ENCODE measurements at places on chromosomes 1 and 21.
A peak's percentile ranks its signal among the peaks of the same experiment; 100 is the strongest.

- no peak for DNase-seq
Measured at GRCh38 chr1:167483790-167484189, 34.5 kb downstream of the CD247 start.

DNA sequence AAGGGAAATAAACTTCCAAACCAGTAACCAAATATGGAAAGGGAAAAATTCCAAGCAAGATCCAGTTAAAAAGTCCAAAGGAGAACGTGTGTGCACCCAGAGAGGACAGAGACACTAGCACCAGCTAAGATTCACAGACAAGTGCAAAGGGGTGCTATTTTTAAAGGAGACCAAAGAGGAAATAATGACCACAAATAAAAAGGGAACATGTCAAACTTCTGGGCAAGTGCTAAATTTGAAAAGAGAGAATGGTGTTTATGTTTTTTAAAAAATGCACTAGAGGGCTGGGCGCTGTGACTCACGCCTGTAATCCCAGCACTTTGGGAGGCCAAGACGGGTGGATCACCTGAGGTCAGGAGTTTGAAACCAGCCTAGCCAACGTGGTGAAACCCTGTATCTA, 8.6 kb downstream of the JAM2 start:
- DNase-seq = no peak

- peak; percentile 86 for DNase-seq
Measured at GRCh38 chr1:213138892-213139291, 87.9 kb downstream of the RPS6KC1 start.

DNA sequence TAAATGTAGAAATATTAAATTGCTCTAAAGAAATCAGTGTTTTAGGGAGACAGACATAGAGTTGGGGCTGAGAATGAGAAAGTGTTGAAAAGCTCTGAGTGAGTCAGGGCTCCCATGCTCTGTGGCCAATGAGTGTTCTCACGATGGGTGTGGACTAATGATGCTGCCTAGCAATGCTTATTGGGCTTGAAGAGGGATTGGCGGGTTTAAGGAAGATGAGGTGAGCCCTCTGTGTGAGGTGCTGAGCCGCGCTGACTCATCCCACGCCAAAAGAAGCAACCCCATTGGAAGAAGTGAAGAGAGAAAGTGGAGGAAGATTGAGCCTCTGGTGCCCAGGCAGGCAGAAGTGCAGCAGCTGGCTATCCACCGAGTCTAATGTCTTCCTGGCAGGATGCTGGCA, 65.1 kb upstream of the DPT start:
- no peak for DNase-seq

- DNase-seq = no peak
Measured at GRCh38 chr1:228996281-228996680, 261.0 kb downstream of the RHOU start.

- peak; percentile 0 for DNase-seq
Measured at GRCh38 chr1:96472471-96472870, 249.1 kb upstream of the PTBP2 start.

- DNase-seq = peak; percentile 94
Measured at GRCh38 chr1:185500001-185500626, 183.1 kb upstream of the IVNS1ABP start.

DNA sequence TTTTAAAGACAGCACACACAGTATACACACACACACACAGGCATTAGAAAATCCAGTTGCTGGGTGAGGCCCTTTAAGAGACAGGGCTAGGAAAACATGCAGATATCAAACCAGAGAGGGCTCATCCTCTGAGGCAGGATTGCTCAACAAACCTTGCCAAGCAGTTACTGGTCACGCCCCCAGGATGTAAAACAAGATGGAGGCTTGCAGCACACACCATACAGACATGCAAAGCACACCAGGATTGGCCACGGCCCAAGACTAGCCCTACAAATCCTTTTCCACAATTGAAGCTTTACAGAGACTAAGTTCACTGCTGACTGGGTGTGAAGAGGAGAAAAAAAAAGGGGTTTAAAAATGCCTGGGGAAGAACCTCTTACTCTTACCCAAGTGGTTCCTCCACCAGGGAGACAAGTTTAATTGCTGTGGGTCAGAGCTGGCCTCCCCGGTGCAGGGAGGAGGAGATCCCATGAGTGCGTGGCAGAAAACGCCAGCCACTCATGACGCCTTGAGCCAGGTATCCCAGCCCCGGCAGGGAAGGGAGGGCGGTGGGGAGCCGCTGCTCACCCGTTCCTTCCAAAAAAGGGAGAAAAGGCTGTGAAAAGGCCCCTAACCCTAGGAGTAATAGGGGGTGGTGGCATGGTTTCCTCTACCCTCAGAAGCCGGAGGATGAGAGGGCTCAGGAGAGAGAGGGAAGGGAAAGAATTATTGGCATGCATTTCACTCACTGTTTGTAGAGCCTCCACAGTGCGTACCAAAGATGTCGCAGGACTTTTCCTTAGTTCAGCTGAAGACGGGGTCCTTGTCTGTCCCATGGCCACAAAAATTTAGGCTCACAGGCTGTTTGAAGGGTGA, 594.6 kb upstream of the ZP4 start:
- DNase-seq = peak; percentile 45

GRCh38 chr1:43366601-43367025, 1.2 kb downstream of the ELOVL1 start:
- peak; percentile 56 for DNase-seq

DNA sequence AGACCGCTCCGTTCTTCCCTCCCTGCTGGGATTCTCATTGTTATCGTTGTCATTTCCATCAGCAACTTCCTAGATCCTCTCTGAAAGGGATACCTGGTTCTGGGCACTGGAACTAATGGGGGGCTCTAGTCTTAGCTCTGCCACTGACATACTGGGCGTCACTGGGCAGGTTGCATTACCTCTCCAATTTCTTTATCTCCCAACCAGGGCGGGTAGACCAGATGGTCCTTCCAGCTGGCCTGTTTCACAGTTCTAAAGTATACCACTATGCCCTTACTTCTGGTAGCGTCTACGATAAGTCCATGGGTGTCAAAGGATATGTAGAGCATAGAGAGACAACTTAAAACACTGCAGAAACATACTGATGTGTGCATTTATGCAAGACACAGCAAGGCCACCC, 1.4 kb downstream of the GPR37L1 start:
- DNase-seq = no peak

DNA sequence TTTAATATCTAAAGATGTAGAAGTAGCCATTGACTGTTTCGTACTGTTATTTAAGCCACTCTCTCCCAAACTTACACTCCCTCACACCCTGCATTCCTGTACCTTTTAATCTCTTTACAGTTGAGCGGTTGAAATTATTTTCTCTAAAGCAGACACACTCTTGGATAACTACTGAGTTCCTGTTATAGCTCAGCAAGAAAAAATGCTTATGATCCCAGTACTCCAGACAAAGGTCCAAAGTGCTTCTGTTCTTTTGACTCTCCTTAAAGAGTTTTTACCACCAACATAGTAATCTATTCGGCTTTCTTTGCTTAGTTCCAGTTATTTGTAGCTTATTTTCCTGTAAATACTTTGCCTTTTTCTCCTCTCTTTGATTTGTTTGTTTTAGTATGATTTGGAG, 100.1 kb downstream of the ATF6 start:
- DNase-seq = no peak

DNA sequence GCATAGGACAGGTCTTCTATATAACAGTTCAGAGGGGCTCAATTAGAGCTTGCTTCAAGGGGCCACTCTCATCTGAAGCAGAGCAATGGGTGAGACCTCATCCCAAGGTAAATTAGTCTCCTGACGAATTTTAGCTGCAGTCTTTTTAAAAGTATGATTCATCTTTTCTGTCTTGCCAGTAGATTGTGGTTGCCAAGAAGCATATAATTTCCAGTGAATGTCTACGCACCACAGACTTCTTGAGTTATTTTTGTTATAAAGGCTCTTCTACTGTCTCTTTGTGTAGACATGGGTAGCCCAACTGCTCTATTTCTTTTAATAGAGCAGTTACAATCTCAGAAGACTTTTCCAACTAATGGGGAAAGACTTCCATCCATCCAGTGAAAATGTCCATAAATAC, 108.9 kb upstream of the FMN2 start:
- no peak for DNase-seq

DNA sequence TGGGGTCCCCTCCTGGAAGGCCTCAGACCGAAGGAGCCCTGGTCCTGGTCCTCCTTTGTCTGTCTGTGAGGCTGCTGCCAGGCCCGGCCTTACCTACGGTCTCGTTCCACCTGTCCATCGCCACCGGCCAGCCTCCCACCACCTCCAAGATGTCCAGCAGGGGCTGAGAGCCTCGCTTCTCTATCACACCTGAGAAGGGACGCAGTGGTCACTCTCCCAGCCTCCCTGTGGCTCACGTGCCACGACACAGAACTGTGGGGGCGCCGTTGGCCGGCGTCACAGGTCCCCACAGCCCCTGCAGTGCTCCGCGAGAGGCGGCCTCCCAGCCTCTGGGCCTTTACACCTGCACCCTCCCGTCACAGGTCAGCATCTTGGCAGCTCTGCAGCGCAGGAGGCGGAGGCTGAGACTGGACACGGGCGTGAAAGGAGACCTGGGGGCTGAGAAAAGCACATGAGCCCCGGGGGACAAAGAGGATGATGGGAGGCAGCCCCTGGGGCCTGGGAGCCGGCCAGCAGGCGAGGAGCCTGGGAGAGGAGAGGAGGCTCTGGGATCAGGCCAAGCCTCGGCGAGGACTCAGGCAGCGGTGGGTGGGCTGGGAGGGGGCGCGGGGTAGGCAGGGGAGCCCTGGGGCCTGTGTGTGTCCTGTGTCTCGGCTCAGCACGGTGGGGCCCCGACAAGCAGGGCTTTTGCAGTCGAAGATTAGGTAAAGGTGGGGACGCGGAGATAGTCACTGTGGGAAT, 20.5 kb downstream of the PRXL2B start:
- DNase-seq = no peak

DNA sequence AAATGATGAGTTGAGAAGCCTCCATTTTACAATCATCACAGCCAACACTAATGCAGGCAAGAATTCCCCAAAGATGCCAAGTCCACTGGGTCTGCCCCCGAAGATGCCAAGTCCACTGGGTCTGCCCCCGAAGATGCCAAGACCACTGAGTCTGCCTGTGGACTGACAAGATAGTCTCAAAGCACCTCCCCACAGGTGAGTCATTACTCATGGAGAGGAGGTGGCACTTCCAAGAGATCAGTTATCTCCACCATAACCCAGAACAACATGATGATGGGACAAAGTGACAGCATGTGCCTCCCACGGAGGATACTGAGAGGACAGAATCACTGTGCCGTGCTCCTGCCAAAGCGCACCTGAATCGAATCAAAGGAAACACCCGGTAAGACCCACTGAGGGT, 4.8 kb downstream of the PTTG1IP start:
- no peak for DNase-seq

DNA sequence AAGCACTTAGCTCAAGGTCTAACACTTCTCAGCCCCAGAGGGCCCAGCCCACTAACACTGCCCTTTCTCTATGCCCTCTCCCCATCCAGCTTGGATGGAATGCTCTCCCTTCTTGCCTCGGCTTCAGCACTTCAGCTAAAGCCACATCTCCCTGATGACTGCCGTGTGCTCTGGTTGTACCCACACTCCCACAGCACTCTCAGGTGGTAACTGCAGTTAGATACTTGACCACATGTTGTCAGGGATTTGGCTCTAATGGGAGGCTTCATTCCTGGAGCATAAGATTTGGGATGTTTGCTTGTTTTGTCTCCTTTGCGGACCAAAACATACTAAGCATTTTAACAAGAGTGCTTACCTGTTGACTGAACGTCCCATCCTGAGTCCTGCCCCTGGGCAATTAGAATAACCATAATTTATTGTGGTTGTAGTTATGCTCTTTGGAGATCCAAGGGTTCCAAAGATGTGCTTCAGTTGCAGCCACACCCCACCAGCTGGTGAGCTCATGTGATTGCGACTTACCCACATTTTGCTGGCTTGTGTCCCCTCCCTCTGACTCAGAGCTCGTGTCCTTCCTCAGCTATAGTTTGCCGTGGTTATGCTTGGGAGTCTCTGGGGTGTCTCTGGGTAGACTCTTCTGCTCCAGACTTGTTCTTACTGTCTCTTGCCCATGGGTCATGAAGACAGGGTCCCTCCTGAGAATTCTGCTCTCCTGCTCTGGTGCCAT, 7.7 kb upstream of the SLC26A9 start:
- DNase-seq = peak; percentile 75

DNA sequence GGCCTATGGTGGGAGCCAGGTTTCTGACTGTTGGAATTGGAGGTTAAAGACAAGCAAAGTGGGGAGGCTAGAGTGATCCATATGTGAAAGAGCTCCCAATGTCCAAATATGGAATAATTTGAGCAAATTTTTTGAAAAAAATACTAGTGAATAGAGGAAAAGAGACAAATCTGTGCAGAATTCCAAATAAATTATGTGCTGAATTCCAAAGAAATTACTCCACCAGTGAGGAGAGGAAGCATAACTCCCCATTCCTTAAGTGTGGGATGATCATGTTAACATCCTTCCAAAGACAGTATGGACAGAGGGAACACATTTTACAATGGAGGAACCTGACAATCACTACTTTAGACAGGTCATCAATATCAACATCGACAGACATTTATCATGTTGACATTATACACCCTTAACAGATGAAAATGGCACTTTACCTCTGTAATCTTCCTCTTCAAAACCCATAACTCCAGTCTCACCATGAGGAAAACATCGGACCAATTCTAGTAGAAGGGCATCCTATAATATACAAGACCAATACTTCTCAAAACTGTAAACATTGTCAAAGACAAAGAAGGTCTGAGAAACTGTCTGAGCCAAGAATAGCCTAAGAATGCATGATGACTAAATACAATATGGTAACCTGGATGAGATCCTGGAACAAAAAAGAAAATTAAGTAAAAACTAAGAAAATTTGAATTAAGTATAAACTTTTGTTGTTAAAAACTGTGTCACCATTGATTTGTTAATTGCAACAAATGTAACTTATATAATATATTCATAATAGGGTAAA, 71.5 kb upstream of the RGS4 start:
- peak; percentile 81 for DNase-seq

DNA sequence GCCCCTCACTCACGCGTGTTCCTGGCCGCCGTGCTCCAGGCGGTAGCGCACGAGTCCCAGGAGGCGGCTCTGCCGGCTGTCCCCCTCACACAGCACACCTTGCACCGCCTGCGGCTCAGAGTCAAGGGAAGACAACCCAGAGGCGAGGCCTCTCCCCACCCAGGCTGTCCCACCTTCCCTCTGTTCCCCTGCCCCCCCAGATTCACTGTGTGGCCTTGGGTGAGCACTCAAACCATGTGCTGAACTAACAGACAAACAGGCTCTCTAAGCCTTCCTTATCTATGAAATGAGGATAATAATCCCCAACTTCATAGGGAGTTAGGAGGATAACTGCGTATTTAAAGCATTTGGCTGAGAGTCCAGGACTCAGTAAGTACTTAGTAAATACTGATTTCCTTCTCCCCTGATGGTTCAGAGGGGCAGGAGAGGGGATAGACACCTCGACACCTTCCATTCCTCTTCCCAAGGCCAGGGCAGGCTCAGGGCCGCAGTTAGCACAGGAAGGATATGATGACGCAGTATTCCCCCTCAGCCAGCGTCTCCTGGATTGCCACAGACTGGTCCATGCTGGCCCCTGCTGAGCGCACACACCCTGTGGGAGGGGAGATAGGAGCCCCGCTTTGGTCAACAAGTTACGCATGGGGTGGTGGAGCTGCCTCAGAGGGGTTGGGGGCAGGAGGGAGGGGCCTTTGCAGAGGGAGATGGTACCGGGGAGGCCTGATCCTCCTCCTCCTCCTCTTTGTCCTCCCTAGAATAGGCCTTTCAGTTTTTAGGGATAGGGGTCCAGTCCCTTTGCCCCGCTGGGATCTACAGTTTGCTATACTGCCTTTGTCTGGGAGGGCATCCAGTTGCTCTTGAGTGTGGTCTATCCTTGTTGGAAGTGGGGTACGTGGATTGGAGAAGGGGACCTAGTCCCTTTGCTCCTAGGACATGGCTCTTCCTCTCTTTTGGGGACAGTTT, 830 bp downstream of the INPP5B start:
- peak; percentile 90 for DNase-seq
